GM06990 (cell line): ENCODE measurements at places on chromosomes 2 and 18.

- DNase-seq, result no peak
Observed at GRCh38 chr2:206962966-206963365, 23.6 kb downstream of the CPO start.

DNA sequence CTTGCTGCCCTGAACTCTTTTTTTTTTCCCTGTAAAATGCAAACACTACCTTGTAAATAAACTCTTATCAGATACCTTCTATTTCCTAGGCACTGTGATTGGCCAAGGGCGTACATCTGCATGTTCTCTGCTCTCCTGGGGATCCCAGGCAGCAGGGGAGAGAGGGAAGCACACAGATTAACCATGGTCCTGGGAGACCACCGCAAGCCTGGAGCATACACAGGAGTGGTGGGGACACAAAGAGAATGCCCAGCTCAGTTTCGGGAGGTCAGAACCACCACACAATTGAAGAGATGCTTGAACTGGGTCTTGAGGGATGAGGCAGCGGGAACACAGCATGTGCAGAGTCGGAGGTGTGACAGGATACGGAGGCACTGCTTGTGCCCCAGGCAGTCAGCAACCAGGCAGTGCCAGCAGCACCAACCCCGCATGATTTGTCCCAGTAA is 2.1 kb downstream of the GREB1 start:
- no peak for DNase-seq

- no peak for DNase-seq
Observed at GRCh38 chr2:96391153-96391827, 55.7 kb downstream of the NCAPH start.

DNA sequence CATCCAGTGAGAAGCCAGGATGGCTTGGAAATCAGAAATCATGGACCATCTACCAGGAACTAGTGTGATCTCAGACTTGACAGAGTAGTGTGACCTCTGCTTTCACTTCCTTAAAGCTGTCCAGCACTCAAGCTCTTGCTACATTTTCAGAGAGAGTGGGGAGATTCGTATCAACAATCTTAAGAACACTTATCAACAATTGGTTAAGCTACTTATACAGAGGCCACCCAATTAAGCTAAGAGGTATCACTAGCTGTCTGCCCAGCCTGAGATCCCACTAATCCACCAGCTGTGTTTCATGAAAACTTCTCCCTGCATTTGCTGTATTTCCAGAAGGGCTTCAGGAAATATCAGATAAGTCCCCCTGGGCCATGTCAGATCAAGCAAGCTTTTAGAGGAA is 4.2 kb downstream of the RPRM start:
- no peak for DNase-seq
